ENCODE measurements at places on chromosomes 6 and 20.

- no peak for DNase-seq
These were observed 24.7 kb downstream of the ETV7 start for GRCh38 chr6:36362551-36363370.

GRCh38 chr20:18613553-18613952, 25.7 kb downstream of the DTD1 start:
- no peak for DNase-seq

- DNase-seq = peak; percentile 53
These were observed 122.6 kb upstream of the MLN start for GRCh38 chr6:33926451-33926850.

GRCh38 chr6:130781557-130781956, 45.6 kb upstream of the SMLR1 start:
- DNase-seq = no peak

GRCh38 chr6:64750910-64751309, 956.1 kb downstream of the EYS start:
- peak; percentile 84 for DNase-seq

GRCh38 chr6:161835500-161836215, 561.8 kb upstream of the AGPAT4 start:
- DNase-seq = no peak

DNA sequence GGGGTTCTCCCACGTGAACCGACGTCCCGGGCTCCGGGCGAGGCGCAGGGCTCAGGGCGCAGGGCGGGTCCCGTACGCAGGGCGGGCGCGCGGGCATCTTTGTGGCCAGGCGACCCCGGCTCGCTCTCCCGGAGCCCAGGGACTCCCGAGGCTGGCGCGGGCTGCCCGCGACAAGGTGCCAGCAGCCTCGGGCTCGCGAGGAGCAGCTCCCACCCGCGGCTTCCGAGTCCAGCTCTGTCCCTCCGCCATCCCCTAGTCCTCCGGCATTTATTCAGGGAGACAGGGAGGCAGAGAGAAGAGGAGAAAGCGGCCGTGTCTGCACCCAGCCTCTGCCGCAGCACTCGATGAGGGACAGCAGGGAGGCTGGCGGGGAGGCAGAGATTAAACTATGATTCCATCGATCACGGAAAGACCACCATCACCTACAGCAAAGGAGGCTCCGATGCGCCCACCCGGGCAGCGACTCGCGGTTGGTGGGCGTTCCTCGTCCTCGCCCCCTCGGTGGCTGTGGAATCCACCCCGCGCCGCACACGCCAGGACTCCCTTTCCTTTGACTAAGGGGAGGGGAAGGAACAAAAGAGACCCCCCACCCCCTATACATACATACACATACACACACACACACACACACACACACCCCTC, 1.1 kb downstream of the RGS17 start:
- DNase-seq = no peak

DNA sequence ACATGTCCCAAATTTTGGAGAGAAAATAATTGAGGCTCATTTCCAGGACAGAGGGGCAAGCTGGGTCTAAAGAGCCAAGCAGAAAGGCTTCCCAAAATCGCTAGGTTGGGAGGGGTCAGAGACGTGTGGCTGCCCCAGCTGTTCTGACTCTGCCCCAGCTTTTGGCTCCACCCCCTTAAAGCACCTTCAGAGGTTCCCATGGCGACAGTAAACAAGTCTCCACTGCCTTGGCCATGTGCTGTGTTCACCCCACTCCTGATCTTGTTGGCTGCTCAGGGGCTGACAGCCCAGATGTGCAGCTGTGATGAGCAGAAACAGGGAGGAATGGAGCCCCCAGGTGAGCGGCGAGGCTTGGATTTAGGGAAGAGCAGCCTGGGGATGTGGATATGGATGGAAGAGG, 72.8 kb upstream of the SPTLC3 start:
- no peak for DNase-seq

DNA sequence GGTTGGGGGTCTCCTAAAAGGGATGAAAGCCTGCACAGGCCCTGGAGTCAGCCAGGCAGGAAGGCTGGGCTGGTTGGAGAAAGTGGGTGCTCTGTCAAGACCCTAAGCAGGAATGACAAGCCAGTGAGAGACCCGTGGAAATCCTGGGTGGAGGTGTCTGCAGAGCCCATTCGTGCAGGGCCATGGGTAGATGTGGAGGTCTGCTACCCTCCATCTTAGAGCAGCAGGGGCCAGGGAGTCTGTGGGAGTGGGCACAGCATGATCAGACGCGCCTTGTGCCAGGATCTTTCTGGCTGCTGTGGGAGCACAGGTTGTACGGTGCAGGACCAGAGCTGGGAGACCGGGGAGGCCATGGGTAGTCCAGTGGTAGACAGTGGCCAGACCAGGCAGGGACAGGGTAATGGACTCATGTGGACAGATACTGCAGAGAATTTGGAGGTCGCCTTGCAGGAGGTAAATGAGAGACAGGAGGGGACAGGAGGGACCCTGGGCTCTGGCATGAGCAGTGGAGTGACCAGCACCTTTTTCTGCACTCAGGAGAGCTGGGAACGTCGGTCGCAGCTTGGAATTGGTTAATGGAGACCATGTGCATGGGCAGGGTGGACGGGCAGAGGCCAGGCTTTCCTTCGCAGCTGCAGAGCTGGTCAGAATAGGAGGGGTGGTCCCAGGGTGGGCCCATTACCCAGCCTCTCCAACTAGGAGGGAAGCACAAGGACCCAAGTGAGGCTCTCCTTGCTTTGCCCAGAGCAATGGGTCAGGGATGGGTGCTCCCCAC, 203.5 kb upstream of the PMEPA1 start:
- DNase-seq = no peak

DNA sequence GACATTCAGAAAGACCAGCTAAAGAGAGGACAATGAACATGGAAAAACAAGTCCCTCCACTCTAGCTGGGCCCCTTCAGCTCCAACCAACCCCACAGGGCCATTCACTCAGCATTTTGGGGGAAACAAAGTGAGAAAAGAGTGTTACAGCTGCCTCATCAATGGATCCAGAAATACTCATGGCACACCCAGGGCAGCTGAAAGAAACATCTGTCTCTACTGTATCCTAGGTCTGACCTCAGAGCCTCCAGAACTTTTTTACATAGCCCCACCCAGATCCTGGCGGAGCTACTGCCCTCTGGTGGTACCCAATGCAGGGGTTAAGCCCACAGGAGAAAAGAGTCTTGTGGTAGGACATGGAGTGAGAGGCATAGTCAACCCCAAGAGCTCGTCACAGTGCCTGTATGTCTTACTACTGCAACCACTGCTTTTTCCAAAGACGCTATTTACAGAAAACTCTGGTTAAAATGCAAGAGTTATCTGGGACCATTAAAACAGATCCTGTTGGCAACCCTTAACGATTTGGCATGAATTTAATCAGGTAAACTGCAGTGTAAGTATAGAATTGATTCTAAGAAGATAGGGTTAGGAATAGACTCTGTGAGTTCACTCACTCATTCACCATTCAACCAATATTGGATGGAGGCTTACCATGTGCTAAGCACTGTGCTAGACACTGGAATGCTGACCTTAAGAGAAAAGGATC, 37.4 kb upstream of the FAM83C start:
- DNase-seq = peak; percentile 27

DNA sequence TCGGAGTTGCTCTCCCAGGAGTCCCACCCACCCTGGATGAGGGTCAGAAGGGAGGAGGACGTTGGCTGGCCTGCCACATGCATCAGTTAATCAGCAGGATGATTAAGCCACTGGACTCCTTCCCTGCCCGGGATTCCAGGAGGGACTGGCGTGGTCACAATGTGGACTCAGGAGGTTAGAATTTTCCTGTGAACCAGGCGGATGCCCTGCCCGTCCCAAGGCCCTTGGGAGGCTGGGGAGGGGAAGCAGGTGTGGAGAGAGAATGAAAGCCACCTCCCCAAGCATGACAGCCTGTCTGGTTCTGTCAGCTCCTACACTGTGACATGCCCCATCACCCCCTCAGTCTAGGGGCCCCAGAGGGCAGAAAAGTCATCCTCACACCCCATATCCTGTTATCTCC, 11.6 kb upstream of the ITPR3 start:
- no peak for DNase-seq

DNA sequence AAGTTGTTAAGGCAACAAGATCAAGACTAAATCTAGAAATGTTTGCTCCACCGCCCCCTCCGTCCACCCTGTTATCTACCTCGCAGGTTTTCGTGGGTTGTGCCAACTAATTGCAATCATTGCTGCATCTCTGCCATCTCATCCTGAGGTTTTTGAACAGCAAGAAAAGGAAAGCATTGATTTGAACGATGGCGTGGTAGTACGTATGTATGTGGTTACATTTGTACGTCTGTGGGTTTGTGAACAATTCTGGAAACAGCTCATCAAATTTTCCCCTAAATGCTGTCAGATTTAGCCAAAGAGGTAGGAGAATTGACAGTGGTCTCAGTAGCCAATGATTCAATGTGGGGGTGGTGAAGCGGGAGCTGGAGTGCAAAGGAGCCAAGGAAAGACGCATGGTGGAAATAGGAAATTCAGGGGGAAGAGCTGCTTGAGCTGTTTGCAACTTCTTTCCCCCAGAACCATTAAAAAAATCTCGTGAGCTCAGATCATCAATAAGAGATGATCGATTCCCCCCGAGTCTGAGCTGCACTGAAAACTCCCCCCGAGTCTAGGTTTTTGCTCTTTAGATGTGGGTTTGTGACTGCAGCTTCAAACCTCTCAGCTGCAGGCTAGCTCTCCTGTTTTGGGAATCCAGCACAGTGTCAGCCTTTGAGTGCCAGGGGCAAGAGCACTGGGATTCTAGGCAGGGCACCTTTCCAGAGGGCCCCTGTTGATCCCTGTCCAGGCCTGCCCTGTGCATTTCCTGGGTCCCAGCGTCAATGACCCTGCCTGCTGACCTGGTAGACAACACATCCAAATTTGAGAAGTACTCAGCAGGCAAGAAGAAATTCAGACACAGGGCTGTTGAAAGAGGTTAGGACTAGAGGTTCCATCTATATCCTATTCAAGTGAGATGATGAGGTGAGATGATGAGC, 72.6 kb upstream of the LY86 start:
- DNase-seq = no peak

- peak; percentile 100 for DNase-seq
These were observed at the start of the genes MGME1 and SNX5 for GRCh38 chr20:17968366-17969277. Gene MGME1 (plus strand): TSS chr20:17969018. CDS start chr20:17969860, 842 bp downstream. Gene SNX5 (minus strand): TSS chr20:17968794. CDS start chr20:17968425, 369 bp downstream.

DNA sequence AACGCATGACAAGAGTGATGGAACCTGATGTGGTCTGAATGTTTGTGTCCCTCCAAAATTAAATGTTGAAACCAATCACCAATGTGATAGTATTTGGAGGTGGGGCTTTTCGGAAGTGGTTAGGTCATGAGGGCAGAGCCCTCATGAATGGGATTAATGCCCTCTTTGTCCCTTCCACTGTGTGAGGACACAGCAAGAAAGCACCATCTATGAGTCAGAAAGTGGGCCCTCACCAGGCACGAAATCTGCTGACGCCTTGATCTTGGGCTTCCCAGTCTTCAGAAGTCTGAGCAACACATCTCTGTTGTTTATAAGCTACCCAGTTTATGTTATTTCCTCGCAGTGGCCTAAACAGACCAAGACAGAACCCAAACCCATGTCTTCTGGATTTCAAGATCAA, 244.0 kb upstream of the JAG1 start:
- DNase-seq = no peak

DNA sequence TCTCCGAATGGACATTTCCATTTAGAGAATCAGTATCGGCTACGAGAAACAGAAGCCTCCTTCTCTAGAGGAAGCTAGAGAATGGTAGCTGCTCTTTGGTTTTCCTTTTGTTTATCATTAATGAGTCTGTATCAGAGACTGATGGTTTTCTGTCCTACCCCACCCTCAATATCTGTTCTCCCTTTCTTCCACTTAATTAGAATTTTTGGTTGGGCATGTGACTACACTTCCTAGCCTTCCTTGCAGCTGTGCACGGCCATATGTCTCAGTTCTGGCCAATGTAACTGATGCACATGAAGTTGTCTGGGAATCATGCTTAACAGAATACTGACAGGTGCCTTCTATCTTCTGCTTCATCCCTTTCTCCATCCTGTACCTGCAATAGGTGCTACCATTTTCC, 19.0 kb downstream of the RNF24 start:
- peak; percentile 83 for DNase-seq

DNA sequence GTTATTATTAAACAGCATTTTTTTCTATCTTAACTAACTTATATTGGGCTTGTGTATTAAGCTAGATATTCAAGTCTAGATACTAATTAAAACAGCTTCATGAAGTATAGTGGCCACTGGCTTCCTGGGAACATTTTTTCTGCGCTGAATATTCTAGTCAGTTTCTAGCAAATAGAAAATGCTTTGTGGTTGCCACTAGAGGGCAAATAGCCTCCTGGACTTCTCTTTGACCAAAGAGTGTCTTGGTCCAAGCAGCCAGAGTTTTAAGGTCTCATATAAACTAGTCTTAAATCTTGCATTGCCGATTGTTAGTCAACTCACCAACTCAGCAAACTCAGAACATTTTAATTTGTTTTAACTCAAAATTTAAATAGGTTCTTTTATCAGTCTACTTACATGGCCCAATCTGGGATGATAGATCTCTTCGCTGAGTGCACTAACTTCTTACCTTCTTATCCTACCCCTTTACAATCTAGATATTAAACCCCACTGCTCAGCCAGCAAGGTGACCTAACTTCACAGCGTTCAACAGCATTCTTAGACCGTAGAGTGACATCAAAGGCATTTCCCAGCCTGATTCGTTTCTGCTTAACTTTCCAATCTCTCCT, 24.6 kb upstream of the ID4 start:
- DNase-seq = no peak

DNA sequence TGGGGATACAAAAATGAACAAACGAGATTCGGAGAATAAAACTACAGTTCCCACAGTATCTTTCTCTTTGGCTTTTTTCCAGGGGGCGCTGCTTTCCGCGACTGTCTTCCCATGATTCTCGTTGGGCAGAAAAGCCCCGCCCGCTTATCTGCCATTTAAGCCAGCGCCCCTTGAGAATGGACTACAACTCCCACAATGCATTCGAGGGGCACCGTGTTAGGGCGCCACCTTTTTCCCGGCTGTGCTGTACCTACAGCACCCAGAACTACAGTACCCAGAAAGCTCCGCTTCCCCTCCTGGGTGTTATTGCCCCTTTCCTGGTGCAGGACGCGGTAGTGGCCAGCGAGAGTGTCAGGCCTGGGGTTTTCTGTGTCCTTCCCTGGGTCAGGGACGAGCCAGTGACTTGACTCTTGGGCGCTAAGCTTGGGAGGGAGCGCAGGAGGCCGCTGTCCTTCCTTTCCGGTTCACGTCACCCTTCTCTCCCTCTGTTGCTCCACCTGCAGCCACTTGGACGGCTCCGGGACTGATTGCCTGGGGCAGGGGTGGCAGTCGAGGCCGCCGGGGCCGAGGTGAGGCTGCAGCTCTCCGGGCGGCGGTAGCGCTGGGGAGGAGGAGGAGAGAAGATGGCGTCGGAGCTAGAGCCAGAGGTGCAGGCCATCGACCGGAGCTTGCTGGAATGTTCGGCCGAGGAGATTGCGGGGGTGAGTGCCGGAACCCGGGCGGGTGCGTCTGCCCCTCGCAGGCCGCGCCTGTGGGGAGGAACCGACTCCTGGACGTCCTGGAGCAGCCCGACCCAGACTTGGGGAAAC, at the start of gene UBR2:
Gene UBR2 (plus strand): TSS at position 333 of the 809 bp plus-strand sequence. CDS start 291 bp downstream, at position 624.
- peak; percentile 99 for DNase-seq

DNA sequence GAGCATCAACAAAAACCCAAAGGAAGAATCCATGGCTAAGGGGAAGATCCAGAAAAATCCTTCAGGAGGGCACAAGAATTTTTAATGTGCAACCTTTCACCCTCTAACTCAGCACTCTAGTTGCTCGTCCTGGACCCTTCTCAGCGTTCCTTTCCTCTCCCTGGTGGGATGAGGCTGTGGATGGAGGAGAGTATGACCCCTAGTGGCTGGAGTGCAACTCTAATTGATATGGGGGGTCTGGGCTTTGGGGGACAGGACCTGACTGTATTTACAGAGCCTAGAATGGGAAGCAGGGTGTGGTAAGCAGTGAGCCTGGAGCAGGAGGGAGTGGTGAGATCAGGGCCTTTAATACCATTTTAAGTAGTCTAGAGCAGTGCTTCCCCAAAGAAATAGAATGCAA, 83.9 kb upstream of the CEP85L start:
- DNase-seq = peak; percentile 39

GRCh38 chr20:47276851-47277534, 79.5 kb downstream of the ZMYND8 start:
- no peak for DNase-seq
